Stimulated activated CD8-positive, alpha-beta memory T cell treated with anti-CD3 and anti-CD28 coated beads, Interleukin-4, amount 100 ng/mL, for 4 hours (primary cell): ENCODE measurements at places on chromosomes 6 and 20.
A peak's percentile ranks its signal among the peaks of the same experiment; 100 is the strongest.

- no peak for DNase-seq
Observed at GRCh38 chr6:17966451-17966850, 21.0 kb downstream of the KIF13A start.

DNA sequence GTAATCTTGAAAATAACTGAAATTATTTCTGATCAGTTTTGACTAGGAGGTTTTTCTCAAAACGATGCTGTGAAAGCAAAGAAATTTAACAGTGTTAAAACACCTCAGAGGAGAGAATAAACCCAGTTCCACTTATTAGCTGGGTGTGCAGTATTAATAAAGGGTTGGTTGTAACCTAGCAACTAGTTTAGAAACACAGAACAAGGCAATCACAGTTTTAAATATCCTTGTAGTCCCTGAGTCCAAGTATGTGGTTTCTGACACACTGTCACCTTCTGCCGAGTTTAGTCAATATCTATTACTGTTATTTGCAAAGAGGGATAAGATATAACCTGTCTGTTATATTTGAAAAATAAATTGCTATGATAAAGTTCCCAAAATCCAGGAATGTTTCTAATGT, 70.2 kb upstream of the INSM1 start:
- no peak for DNase-seq

DNA sequence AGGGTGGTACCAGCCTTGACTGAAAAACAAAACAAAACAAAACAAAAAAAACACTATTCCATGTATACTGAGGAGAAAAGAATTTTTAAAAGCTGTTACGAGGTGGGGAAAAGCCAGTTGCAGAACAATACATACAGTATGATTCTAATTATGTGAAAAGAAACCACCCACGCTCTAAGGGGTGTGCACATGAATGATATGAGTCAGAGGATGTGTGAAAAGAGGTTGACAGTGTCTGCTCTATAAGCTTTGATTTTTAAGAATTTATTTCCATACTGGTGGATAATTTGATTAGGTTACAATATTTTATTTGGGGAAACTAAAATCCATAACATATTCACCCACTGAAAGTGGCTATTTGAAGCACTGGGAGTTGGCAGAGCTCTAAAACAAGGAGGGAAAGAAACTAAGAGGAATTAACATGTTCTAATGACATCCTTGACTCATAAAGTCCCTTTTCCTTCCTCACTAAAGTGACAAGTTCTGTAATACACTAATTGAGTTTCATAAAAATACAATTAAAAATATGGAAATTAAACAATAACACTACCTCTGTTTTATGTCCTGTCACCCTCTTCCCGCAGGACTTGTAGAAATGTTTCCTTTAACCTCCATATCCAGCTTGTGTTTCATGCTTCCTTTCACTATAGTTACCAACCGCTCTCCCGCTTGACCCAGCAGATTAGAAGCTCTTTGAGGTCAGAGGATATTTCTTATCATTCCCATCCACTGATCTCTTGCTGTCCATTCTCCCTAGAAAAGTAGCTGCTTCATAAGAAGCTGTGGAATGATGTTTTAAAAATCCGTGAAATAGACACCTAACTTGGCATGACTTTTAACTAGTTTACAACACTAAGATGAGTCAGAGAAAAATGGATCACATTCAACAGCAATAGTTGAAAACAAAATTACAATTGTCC, 118.6 kb upstream of the CCDC28A start:
- no peak for DNase-seq

- peak; percentile 3 for DNase-seq
Observed at GRCh38 chr20:34475979-34476736, 40.1 kb upstream of the DYNLRB1 start.

- no peak for DNase-seq
Observed at GRCh38 chr20:52783769-52784168, 188.4 kb upstream of the TSHZ2 start.

DNA sequence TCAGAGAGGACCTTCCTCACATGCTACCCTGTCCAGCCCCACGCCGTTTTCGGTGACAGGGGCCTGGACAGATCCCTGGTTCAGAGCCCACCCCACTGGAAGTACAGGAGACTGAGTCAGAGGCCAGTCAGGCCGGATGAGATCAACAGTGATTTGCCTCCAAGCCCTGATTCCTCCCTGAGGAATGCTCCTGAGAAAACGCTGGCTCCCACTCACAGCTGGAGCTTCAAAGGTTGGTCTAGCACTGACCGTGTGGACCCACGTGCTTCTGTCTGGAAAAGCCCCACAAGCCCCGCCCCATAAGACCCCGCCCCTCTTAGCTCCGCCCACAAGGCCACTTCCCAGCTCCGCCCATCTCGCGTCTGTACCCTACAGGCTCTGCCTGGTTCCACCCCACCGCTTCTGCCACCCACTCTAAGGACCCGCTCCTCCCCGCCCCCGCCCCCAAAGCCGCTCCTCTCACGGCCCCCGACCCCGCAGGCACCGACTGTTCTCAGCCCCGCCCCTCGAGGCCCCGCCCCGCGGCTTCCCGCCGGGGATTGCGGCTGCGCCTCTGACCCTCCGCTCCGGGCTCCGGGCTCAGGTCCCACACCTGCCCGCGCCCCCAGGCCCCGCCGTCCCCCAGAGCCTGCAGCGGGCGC, 64.9 kb upstream of the BHLHE23 start:
- DNase-seq, result peak; percentile 3

DNA sequence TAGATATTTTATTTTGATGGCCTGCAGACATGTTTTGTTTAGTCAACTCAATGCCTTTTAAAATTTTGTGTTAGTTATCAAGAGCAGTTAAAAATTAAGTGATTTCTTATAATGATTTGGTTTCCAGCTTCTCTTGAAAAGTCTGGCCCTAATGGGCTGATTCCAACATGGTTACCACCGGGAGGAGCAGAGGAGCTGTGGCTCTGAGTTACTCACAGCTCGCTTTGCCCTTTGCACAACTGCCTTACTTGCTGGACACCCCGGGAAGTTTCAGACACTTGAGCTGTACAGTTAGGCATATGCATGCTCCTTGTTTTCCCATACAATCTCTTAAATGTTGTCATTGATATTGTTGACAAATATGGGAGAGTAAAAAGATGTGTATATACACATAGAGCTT, 173.1 kb upstream of the MMS22L start:
- DNase-seq, result no peak

- DNase-seq, result no peak
Observed at GRCh38 chr20:23659989-23660837, 22.5 kb upstream of the CST3 start.

DNA sequence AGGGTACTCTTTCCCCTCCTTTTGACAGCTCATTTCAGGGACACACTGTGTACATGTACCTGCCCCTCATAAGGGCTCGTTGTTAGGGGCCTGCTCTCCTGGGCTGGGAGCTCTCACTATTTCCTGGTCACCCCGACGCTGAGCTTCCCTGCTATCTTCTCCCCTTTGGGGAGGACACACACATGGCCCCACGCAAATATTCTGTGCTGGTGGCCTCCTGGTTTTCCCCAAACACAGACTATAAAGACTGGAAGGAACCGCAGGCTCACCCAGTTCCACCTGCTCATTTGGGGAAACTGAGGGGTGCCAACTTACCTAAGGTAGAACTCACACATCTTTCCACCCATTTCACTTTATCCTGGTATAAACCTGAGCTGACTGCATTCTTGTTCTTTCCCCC, 301.4 kb upstream of the SUPT3H start:
- DNase-seq, result no peak

GRCh38 chr6:47242483-47243386, 67.0 kb downstream of the TNFRSF21 start:
- peak; percentile 2 for DNase-seq

GRCh38 chr6:8193541-8193940, 91.2 kb upstream of the EEF1E1 start:
- DNase-seq, result no peak

- DNase-seq, result no peak
Observed at GRCh38 chr20:7765221-7765620, 175.0 kb downstream of the HAO1 start.

GRCh38 chr6:34459899-34460593, 5.8 kb upstream of the PACSIN1 start:
- no peak for DNase-seq

- DNase-seq, result no peak
Observed at GRCh38 chr6:140134224-140134623, 759.8 kb upstream of the CITED2 start.

DNA sequence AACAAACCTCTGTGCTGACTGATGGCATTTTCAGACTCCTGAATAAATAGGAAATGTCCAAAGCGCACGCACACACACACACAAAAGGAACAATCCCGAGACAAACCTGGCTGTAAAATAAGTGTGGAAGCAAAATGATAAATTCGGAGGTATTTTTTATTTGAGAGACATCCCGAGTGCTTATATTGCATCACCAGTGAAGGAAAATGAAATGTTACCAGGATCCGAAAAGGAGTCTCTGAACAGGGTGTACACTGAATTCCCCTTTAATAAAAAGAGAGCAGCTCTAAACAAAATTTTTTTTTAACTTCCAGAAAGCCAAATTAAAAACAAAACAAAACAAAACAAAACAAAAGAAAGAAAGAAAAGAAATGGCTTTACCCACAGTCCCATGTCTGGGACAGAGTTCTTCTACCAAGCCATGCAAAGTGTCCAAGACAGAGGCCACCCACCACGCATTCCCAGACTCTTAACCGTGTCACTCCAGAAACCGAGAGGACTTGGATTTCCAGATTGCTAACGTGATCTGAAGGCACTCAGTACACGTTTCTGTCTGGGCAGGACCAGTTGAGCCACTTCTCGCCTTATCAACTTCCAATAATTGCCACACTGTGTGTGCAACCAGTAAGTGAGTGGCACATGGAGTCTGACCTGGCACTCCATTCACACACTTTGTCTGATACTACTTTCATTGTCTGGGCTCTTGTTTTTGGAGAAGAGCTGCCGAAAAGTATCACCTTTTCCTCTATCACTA, 817 bp downstream of the ME1 start:
- no peak for DNase-seq

- DNase-seq, result no peak
Observed at GRCh38 chr20:47228654-47229053, 127.8 kb downstream of the ZMYND8 start.
